ENCODE measurements at places on chromosomes 3 and 15.

DNA sequence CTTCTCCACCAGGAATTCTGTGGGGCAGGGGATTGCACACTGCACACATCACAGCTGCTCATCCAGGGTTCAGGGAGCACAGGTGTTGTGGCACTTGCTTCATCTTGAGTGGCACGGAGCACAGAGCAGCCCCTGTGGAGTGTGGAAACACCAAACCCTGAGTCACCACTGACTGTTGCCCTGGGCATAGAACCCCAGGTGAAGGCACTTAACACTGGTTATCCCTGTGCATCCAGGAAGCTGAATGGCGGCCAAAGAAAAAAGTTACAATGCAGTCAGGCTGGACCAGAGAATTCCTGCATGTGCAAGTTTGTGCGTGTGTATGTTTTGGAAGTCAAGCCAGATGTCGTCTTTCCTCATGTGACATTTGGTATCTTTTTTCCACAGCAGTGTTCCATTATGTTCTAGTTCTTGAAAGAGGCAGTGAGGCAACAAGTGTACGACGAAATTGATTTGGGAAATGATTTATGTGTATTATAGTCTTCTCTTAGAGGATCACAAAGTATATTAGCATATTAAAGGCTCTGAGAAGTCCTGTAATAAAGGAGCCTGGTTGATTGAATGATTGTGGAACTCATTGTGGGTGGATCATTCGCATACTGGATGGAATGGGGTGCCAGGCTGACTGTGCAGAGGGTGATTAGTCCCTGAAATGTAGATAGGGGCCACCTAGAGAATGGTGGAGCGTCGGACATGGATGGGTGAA lies 292.3 kb downstream of the TLE3 start:
- DNase-seq: no peak

- no peak for DNase-seq
Measured at GRCh38 chr15:91264651-91265351, 164.7 kb downstream of the SV2B start.

GRCh38 chr15:77187751-77188464 lies 117.0 kb upstream of the TSPAN3 start:
- DNase-seq: no peak

DNA sequence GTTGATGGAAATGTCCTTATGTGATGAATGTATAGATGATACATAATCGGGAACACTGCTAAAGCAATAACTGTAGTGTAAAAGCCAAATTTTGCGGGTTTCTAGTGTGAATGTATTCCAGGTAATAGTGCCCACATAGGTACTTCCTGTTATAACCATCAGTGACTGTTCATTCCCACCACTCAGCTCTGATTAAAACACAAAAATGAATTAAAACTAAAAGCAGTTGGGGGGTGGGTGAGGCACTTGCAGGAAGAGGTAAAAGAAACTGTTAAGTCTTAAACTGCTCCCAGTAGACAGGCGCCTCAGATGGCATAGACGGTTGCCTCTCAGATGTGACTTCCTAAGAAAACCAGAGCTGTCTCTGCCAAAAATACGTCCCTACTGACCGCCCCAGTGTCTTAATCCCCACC lies 893 bp upstream of the MTHFS start:
- no peak for DNase-seq

GRCh38 chr15:92662762-92663161 lies 7.2 kb upstream of the FAM174B start:
- no peak for DNase-seq

- no peak for DNase-seq
Measured at GRCh38 chr15:47796339-47796738, 79.0 kb downstream of the SEMA6D start.

DNA sequence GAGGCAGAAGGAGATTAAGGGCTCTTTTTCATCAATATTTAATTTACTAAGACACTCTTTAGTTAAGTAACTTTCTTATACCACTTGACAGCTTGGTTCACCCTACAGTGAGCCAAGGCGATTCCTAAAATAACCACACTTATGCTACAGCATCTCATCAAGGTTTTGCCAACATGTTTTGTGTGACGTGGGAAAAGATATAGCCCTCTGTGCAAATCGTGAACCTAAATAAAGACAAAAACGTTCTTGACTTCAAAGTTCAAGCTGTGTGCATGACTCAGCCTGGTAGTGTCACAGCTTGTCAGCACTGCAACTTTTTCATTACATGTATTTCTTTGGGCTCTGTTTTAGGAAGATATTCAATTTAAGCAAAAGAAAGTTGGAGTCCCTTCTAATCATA lies 297.0 kb upstream of the EPHA3 start:
- no peak for DNase-seq

GRCh38 chr3:79175870-79176269 lies 591.9 kb downstream of the ROBO1 start:
- no peak for DNase-seq

DNA sequence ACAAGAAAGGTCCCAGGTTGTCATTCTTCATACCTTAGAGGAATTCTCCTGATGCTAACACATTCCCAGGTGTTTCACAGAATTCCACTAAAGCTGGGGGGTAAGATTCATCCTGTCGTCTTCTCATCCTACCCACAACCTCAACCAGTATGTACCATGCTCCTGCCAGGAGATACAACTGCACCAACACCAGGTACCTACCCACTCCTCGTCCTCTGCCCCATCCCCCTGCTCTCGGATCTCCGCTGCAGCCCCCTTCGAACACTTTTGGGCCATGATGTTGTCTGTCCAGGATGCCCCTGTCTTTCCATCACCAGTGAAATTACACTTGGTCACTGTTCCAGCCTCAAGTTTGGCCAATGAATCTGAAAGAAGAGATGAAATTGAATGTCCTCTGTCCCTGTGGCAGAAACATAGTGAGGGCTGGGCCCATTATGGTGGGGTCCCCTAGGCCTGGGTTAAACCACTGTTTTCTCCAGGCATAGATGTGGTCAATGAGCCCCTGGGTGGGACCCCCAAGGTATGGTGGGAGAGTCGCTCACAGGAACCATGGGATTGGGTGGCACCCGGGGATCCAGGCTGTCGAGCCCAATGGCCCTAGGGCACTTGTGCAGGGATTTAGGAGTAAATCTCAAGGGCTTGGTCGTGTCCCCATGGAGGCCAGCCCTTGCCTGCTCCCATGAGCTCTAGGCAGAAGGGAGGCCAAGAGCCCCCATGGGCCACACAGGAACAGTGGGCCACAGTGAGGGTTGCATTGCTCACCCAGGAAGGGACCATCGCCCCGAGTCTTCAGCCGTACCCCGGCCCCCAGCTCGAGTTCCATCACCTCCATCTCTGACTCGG lies 9.4 kb upstream of the AP3S2 start:
- no peak for DNase-seq

DNA sequence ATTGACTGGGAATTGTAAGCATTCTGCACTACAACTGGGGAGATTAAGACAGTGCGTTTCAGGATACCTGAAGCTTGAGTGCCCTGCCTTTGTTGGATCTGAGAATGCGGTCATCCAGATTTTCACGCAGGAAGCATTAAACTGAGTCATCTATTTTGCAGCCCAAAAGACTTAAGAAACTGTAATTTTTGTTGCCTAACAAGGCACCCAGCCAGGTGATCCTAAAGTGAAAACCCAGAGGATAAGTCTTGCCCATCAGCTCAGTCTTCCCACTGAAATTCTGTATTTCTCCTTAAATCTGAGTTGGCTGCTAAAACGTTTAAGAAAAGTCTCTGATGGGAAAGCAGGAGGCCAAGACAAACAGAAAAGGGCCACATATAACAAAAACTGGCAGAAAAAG lies 242.5 kb upstream of the TMCO5A start:
- no peak for DNase-seq

DNA sequence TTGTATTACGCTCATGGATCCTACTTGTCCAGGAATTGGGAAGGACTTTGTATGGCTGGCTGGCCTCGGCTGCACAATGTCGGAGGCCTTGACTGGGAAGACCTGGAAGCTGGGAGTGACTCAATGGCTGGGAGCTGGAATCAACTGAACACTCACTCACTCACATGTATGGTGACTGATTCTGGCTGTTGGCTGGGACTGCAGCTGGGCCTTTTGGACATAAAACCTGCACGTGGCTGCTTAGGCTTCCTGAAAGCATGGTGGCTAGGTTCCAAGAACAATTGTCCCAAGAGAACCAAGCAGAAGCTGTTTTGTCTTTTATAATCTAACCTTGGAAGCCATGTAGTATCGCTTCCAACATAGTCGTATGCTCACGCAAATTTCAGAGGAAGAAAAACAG lies 38.0 kb upstream of the CMTM8 start:
- no peak for DNase-seq

DNA sequence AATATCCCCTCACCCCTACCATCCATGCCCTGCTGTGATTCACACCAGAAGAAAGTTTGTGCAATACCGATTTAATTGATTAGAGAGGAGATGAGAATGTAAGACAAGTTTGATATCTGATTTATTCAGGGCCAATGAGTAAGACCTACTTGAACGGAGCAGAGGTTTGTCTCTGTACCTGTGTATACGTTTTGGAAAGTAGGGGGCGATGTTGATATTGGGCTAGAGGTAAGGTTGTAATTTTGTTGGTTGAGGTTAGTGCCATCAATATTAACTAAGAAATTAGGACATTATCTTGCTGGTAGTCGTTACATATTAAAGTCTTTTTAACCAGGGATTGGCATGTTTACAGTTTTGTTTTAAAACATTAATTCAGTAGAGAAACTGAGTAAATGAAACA lies 20.5 kb downstream of the EAF2 start:
- DNase-seq: no peak

GRCh38 chr15:92457471-92458041 lies 63.9 kb downstream of the ST8SIA2 start:
- no peak for DNase-seq

DNA sequence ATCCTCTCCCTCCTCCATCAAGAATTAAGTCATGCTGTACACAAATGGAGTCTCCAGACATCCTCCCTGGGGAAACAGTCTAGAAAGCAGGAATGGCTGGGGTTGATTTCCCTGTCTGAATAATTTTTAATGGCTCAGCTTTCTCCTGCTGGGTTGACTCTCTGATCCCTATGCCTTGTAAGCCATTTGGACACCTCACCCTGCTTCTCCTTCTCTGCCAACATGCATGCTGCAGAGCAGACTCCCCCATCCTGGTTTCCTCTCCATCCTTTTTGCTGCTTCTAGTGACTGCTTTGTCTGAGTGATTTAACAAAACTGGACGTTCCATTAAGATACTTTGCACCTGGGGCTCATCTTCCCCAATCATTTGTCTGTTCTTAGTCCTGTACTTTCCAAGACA lies 22.2 kb downstream of the SV2B start:
- no peak for DNase-seq

GRCh38 chr3:110343376-110343775 lies 728.2 kb upstream of the NECTIN3 start:
- DNase-seq: no peak

DNA sequence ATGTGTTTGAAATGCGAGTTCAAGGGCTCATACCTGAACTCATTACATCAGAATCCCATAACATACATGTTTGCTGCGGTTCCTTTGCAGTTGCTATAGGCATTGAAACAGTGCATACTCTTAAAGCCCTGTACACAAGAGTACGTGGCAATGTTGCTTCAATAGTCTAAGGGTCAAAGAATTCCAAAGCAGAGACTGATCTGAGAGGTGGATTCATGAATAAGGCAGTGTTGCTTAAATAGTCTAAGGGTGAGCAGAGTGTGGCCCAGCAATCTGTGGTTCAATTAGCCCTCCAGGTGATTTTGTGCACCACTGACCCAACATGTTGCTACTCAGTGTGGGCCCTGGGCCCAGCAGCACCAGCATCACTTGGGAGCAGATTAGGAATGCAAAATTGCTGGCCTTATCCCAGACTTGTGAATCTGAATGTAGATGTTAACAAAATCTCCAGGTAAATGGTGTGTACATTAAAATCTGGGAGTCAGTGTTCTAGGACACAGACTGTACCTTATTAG lies 314.7 kb upstream of the UMPS start:
- DNase-seq: no peak

GRCh38 chr3:128462341-128462910 lies 4.3 kb downstream of the DNAJB8 start:
- DNase-seq: no peak

DNA sequence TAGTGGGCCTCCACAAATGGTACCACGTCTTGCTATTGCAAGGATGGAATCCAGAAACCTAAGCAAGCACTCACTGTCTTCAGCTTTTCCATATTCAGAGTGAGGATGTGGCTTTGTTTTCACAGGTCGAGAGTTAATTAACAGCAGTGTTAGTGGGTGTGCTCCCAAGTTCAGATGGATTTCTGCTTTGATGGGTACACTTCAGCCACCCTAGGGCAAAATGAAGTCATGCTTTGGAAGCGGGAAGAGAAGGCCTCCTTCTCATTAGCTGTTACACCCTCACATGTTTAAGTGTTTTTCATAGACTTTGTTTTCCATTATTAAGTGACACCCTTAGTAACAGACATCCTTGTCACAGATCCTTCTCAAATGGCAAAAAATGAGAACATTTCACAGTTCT lies 36.3 kb upstream of the DYNC1LI1 start:
- DNase-seq: no peak

DNA sequence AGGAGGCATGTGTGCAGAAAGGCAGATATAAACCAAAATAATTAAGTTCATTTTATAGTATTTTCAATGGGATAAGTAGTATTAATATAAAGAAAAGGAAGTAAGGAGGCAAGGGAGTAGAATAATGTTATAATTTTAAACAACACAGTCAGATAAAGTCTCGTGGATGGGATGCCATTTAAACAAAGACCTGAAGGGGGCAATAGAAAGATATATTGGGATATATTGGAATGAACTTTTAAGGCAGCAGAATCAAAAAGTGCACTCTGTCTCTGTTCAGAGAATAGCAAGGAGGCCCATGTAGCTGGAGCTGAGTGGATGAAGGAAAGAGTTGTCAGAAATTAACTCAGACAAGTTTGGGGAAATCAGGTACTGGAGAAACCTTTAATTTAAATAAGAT lies 158.7 kb downstream of the CGGBP1 start:
- DNase-seq: no peak

GRCh38 chr3:149621218-149622005 lies 36.4 kb downstream of the WWTR1 start:
- DNase-seq: no peak

DNA sequence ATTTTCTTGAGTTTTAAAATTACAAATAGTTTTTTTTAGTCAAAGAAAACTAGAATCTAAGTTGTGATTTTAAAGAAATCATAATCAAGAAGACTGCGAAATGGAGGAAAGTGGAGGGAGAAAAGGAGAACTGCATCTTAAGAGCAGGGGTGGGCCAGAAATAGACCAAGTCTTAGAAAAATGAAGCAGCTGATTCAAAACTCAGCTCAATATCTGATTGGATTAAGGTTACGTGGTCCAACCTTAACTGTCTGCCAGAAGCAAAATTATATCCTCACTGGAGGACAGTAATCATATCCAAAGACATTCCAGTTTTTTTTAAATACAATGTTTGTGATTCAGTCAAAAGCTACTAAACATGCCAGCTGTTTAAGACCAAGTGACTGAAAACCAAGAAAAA lies 41.4 kb downstream of the CHSY1 start:
- no peak for DNase-seq

DNA sequence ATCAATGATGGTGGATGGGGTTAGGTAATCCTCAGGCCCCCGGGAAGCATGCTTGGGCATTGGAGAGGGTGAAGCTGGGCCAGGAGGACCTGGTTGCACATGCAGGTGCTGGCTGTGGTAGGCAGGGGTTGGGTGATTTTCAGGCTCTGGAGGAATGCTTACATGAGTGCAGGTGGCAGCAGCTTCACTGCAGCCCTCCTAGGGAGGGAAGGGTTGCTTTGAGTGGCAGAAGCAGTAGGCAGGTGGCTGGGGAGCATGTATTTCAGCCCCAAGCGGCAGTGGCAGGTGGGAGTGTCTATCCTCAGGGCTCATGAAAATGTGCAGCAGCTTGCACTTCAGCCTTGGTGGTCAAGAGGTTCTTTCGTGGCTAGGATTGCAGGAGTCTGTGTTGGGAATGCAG lies 230.0 kb upstream of the CTNNB1 start:
- DNase-seq: no peak

- DNase-seq: peak; percentile 31
Measured at GRCh38 chr3:115040673-115041286, 106.3 kb downstream of the ZBTB20 start.

Data from T-helper 2 cell (primary cell).